ENCODE measurements at places on chromosomes 2 and 18.

DNA sequence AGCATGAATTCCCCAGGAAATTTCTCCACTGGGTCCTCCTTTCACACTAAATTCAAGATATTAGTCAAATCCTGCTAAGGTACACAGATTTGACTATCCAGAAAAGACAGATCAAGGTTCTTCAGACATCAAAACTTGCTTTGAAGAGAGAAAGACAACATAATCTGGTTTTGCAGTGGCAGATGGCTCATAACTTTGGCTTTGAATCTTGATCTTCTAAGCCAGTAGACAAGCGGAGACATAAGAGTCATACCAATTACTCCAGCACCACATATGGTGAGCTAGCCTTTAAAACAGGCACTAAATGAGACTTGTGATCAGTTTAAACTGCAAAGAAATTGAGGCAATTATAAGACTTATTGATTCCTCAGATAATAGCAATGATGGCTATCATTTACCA is 29.3 kb downstream of the PDE11A start:
- no peak for DNase-seq

- DNase-seq = no peak
Measured at GRCh38 chr2:30134582-30134981, 12.2 kb upstream of the YPEL5 start.

- DNase-seq = no peak
Measured at GRCh38 chr18:42082415-42083234, 127.6 kb downstream of the PIK3C3 start.

DNA sequence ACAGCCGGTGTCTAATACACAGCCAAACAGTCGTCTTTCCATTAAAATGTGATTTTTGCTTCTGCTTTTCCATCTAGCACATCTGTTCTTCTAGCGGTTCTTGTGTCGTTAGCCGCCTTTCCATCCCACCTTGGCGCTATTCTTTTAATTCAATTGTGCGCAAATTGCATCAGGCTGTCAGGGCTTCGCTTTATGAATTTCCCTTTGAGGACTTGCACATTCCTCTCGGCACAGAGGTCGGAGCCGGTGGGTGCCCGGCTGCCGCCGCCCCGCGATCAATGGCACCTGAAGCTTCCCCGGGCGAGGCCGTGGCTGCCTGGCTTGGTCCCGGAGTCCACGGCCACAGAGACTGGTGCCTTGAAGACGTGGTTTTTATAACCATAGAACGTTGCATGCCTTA is 33.9 kb upstream of the TSPYL6 start:
- no peak for DNase-seq

- DNase-seq = no peak
Measured at GRCh38 chr2:105691947-105692390, 52.7 kb upstream of the NCK2 start.

- no peak for DNase-seq
Measured at GRCh38 chr18:71322201-71322600, 1033.4 kb downstream of the SOCS6 start.

DNA sequence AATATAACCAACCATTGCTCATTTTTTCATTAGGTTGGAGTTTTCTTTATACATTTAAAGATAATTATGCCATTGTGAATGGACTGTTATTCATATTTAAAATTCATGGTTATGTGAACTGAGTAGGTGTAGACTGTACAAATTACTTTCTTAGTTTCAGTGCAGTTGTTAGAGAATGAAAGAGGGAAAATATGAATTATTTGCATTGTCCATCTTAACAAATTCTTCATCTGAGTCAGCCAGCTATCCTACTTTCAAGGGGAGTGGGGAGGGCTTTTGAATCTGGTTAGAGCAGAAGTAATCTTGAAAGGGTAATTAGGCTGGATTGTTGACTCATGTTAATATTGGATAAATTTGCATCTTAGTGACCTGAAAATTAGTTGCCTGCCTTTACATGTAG is 212.0 kb downstream of the MCFD2 start:
- no peak for DNase-seq

DNA sequence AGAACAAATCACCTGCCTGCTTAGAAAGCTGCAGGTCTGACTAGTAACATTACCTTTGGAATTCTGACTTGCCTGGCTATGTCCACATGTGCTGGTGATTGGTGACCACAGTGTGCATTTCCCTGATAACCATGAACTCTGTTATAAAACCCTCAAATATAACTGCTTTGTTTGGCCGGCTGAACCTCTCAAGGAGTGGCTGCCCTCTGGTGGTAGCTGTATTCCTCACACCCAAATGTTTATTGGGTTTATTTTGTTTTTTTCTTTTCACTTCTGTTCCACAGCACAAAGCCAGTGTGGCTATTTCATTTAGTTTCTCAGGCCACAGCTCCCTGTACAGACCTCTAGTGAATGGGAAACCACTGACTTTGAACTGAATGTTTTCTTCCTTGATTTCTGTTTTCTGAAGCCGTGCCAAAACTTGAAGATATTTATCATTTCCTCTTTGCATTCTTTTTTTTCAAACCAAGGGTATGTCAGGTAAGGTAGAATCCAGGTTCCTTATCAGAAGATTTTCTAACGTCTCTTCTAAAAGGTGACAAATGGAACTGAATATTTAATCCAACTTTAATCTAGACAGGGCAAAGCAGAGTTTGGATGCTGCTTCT is 549.0 kb upstream of the VRK2 start:
- DNase-seq = peak; percentile 58
